ENCODE measurements at places on chromosomes 7 and 10.

DNA sequence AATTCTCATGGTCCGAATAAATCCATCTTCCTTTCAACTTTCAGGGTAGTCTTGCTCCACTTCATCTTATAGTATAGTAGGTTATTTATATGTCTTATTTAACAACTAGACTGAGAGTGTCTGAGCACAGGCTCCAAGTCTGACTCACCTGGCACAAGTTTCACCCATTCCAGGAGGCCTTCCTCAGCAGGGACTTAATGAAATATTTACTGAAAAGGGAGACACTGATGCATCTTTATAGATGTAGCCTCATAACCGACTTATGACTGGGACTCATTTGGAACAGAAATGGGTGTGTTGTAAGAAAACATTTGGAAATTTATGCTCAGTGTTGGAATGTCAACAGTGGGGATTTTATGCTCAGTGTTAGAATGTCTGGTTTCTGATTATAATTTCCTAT, 59.9 kb downstream of the CH25H start:
- no peak for DNase-seq

- DNase-seq, result no peak
These were observed 761.9 kb downstream of the TYW1 start for GRCh38 chr7:67758551-67758950.

- DNase-seq, result no peak
These were observed 179.6 kb downstream of the CELF2 start for GRCh38 chr10:11197266-11197712.

DNA sequence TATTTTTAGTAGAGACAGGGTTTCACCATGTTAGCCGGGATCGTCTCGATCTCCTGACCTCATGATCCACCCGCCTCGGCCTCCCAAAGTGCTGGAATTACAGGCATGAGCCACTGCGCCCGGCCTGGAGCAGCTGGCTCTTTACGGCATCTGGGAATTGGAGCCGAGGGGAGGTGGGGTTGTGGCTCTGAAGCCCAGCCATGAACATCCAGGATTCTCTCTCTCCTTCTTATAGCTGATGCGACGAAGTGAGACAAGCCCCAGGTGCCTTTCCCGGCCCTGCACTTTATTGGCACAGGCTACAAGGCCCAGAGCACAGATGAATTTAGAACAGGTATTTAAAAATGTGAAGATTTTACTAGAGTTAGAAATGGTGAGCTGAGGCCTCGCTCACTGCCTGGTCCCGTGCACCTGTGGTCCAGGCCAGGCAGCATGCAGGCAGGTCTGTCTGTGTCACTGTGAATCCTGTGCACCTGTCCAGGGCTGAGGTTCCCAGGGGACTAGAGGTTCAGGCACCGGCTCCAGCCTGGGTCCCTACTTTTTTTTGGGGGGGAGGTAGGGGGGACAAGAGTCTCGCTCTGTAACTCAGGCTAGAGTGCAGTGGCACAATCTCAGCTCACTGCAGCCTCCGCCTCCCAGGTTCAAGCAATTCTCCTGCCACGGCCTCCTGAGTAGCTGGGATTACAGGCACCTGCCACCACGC, 379.7 kb upstream of the FOXK1 start:
- no peak for DNase-seq

DNA sequence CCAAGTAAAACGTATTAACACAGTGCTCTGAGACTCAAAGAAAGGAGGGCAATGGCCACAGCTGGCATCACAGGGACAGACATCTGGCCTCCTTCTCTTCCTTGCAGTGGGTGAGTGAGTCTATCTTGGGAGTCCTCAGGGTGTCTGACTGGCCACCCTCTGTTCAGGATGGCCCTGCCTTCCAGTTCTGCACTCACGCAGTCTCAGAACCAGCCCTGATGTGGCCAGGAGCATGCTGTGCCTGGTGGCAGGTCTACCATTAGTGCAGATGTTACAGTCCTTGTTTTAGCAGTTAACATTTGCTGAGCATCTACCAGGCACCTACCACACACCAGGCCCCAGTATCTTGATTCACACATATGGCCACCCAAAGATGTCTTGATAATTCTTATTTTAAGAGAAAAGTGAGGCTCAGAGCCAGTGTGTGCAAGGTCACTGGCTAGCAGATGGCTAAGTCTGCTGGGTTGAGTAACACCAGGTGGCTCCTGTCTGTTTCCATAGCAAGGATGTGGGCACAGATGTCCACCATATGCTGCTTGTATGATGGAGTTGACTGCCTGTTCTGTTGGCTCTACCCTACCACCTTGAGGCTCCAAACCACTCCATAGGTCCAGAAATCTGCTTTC, 23.2 kb upstream of the ARHGAP22 start:
- no peak for DNase-seq

DNA sequence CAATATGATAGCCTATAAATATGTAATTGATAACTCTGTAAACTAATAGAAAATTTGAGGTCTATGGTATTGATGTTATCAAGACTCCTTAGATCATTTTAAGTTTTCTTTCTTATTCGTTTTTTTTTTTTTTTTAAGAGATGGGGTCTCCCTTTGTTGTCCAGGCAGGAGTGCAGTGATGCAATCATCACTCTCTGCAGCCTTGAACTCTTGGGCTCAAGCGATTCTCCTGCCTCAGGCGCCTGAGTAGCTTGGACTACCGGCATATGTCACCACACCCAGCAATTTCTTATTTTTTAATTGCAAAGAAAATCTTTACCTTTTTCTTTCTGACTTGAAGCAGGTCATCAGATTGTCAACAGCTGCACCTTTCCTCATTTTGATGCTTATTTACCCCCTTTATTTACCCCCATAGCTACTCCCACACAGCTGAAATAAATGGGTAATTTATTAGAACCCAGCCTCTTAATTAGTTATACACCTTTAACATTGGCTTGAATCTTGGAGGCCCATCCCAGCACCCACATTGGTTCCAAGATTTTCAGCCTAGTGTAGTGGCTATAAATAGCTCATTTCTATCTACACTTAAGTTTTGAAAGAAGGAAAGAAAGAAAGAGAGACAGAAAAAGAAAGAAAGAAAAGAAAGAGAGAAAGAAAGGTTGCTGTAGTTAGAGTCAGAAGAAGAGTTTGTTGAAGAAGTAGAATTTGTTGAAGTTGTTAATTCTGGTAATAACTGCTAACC, 38.3 kb downstream of the ARL4A start:
- DNase-seq, result no peak

- DNase-seq, result no peak
These were observed 262.0 kb downstream of the ADRA2A start for GRCh38 chr10:111338805-111339204.

- DNase-seq, result no peak
These were observed 7.1 kb upstream of the ZNF212 start for GRCh38 chr7:149232362-149232761.

GRCh38 chr10:116809483-116810119, 39.7 kb upstream of the ENO4 start:
- DNase-seq, result no peak

DNA sequence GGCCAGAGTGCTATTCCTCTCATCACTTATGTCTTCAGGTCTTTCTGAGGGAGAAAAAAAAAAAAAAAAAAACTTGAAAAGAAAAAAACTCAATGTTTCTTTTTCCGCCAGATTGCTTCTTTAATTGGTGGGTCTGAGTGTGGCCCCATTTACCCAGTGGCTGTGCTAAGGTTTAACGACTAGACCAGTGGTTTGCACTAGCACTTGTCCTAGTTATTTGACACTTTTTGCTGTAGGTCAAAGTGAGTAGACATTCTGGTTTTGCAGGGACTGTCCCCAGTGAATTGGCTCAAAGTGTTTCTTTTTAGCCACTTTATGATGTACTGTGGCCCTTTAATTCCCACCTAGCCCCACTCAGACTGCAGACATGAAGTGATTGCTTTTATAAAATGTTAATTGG, 273.3 kb downstream of the PTEN start:
- no peak for DNase-seq

DNA sequence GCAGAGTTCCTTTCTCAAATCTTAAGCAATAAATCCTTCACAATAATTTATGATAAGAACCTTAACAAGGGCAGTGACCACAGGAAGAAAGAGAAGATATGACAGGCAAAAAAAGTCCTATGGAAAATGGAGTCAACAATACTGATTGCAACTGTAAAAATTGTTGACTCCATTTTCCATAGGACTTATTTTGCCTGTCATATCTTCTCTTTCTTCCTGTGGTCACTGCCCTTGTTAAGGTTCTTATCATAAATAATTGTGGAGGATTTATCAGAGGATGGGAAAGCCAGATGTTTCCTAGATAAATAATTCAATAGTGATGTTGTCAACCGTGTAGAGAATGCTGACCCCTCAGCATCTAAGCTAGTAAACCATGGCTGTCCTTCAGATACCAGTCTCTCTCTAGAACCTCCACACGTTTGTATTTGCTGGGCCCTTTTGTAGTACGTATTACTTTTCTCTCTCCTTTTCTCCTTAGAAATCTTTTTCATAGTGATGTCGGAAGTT, 172.6 kb upstream of the BET1 start:
- DNase-seq, result no peak

GRCh38 chr10:107139237-107139636, 25.3 kb downstream of the SORCS1 start:
- no peak for DNase-seq

DNA sequence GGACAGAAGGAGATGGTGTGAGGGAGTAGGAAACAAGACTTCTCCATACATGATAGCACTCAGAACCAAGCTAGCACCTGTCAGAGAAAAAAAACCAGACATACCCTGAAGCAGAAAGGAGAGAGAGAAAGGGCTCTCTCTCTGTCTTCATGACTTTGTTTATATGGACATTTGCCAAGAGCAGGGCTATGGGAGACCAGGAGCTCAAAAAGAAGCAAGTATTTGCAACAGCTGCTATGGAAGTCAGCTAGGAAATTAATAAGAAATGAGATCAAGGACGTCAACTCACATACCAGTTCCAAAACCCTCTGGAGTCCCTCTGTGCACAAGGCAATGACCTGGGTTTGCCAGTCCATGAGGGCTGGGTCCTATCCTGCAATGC, 111.6 kb downstream of the SGMS1 start:
- DNase-seq, result no peak

- no peak for DNase-seq
These were observed 49.8 kb upstream of the TMEM273 start for GRCh38 chr10:49237985-49238384.

DNA sequence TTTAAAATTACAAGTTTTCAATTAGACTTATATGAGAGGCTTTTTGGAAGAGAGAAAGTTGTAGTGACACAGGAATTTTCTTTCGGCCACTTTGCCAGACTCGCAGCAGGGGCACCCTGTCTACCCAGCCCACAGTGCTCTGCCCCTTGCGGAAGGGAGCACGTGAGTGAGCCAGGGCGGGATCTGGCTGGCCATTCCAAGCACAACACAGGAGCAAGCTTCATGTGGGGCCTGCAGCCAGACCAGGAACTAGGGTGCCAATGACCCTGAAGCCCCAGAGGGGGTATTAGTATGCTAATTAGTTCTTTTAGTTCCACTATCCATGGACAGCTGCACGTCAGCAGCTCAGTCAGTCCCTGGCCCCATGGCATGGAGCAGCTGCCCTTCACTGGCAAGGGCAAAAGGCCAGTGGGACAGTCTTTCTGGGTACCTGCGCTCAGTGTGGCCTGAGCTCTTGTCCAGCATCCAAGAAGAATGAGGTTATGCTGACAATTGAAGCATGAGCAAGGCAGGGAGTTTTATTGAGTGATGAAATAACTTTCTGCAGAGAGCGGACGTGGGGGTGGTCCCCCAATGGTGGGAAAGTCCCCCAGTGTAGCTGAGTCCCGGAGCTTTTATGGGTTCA, 251.1 kb upstream of the CSTF2T start:
- DNase-seq, result no peak

GRCh38 chr7:98617051-98617959, at the start of gene NPTX2:
NPTX2 (plus strand) TSS chr7:98617285; CDS start chr7:98617462, 177 bp downstream.
- DNase-seq, result no peak

DNA sequence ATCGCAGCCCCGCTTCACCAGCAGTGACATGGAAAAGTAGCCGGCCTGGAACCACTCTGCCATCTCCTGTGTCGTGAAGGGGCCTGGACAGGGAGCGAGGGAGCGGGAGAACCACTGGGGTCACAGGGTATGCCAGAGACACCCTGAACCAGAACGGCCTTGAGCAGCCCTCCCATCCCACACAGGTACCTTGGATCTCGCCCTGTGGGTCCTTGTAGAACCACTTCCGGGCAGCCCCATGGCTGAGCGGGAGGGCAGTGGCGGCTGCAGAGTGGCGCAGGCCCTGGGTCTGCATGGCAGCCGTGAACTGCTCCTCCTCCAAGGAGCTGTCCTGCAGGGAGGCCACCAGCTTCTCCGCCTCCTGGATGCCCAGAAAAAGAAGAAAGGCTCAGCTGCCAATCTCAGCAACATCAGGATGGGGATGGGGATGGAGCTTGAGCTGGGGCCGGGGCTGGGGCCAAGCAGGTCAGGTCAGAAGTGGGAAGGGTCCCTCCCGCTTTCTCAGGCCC, 9.5 kb downstream of the GIGYF1 start:
- DNase-seq, result no peak

DNA sequence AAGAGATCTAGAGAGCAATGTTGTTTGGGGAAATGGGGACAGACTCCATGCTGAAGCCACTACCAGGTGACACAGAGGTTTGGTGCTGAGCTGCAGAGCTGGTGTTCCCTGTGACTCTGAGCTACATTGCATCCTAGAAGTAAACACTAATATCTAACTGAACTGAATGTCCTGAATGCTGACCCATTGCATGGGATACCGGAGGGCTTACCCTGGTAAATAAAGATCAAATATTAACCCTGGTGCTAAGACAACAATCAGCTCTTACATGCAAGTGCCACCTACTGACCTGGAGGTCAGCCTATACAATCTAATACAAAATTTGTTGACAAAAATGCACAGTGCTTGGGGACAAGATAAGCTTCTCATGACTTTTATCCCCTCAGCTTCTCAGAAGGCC, 851.3 kb upstream of the KCND2 start:
- no peak for DNase-seq

DNA sequence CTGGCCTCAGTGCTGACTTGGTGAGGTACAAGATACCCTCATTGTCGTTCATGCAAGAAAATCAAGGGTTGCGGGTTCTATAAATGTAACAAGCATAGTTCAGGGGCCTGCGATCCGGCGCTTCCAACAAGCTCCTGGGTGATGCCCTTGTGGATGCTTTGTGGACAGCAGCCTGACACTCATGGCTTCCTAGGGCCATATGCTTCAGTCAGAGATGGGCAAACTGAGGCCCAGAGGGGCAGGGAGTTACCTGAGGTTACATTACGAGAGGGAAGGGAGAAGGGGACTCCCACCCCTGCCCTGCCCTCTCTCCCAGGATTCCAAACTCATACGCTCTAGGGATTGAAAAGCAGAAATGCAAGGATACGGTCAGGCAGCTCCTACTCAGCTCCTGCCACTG, 296.3 kb upstream of the ZMIZ1 start:
- DNase-seq, result no peak

- no peak for DNase-seq
These were observed 526 bp downstream of the SFRP5 start for GRCh38 chr10:97771055-97771891.

GRCh38 chr7:97845622-97846203, 26.5 kb downstream of the ASNS start:
- no peak for DNase-seq

Measured in stimulated activated CD8-positive, alpha-beta memory T cell treated with anti-CD3 and anti-CD28 coated beads, Interleukin-15, amount 100 ng/mL, for 1 hour (primary cell).